Amniotic epithelial cell (primary cell): ENCODE measurements at places on chromosomes 2 and 18.

DNA sequence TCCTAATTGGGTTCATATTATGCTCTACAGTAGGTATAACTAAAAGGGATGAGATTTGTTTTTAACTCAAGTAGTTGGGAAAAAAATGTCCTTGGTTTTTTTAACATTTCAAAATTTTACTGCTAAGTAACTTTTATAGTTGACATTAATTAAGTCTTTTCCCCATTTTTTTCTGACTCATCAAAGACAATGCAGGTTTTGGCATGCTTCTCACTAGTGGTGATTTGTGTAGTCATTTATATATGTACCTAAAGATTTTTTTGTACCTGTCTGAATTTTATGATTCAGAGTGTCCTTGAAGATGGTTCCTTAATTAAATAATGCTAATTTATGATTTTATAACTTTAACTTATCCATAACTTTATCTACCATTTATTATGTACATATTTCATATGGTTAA is 882.3 kb upstream of the TMEFF2 start:
- no peak for DNase-seq

DNA sequence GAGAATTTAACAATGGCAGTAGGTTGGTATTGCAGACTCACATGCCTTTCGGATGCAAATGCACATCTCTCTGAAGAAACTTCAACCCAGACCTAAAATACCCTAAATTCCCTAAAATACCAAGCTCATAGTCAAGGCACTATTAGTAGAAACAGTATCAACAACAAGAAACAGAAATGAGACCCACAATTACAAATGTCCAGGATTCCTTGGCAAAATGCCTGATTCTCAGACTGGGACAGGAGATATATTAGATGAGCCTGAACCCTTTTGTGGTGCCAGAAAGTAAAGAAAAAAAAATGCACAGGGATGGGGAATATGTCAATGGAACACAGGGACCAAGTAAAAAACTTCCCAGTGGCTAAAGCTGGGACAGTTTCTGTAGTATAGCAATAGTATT is 77.2 kb downstream of the NAT8 start:
- no peak for DNase-seq

- DNase-seq: no peak
These were observed 7.1 kb downstream of the TMEM182 start for GRCh38 chr2:102768892-102769291.

- peak; percentile 95 for DNase-seq
These were observed 12.2 kb downstream of the TM4SF20 start for GRCh38 chr2:227366769-227367426.

GRCh38 chr2:112606547-112606946 is 22.1 kb downstream of the CHCHD5 start:
- DNase-seq: peak; percentile 35

DNA sequence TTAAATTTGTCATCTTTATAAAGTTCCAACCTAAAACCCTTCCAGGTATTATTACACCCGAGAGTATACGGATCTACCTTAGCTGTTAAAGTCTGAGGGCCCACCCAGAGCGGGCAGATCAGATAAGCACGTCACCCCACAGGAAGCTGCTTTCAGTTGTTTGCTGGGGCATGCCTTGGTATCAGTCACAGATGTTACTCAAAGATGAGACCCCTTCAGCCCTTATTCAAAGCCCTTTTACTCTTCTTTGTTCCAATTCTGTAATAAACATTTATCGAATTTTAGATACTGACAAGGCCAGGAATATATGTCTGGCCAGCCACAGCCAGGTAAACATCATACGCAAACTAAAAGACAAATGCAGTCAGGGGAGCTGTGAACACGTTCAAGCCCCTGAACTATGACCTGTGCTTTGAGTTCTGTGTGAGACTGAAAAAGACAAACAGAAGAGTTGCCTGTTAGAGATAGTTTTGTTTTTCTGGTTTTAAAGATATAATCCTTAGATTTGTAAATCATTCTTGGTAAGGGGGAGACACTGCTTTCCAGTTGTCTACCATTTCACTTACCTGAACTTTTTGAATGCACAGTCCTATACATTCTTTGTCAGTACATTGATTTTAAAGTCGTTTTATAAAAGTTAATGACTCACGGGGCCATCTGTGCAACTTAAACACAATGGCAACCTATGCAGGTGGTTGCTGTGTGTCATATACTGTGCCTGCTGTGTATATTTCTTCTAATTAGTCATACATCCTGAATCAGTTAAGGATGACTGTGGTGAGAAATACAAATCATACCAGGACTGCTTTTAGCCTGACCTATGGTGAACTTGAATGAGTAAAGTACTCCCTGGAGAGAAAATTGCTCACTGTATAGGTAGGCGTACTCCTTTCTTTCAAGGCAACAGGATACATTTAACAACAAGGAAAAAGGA is 100.5 kb upstream of the ITPRID2 start:
- DNase-seq: peak; percentile 95

- DNase-seq: no peak
These were observed 126.0 kb downstream of the MC4R start for GRCh38 chr18:60246606-60247005.

DNA sequence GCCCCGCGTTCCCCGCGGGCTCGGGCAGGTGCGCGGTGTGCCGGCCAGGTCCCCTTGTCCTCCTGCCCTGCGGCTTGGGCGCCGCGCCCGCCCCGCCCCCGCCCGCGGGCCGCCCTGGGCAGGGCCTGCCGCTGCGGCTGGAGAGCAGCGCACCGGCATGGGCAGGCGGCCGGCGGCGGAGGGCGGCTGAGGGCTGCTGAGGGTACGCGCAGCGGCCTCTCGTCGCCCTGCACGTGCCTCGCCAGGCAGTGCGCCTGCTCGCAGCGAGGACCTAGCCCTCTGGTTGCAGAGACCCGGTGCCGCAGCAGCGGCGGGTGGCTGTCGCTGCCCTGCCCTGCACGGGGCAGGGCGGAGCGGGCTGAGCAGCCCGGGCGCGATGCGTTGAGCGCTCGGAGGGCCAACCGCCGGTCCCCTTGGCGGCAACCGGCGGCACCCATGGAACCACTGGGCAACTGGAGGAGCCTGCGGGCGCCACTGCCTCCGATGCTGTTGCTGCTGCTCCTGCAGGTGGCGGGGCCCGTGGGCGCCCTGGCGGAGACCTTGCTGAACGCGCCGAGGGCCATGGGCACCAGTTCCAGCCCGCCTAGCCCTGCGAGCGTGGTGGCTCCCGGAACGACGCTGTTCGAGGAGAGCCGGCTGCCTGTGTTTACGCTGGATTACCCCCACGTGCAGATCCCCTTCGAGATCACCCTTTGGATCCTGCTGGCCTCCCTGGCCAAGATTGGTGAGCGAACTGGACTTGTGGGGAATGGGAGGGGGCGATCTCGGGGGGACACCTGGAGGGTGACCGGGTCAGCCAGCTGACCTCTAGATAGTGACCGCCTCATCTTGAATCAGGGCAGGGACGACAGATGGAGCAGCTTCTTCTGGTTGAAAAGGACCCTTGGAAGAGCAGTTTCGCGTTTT is at the start of gene SLC9A2:
SLC9A2 (plus strand) TSS at position 140 of the 906 bp plus-strand sequence; CDS start at position 436, 296 bp downstream.
- DNase-seq: no peak

- peak; percentile 2 for DNase-seq
These were observed 1.5 kb downstream of the MTA3 start for GRCh38 chr2:42569883-42570282.

- no peak for DNase-seq
These were observed 21.1 kb downstream of the RHOB start for GRCh38 chr2:20467789-20468548.

DNA sequence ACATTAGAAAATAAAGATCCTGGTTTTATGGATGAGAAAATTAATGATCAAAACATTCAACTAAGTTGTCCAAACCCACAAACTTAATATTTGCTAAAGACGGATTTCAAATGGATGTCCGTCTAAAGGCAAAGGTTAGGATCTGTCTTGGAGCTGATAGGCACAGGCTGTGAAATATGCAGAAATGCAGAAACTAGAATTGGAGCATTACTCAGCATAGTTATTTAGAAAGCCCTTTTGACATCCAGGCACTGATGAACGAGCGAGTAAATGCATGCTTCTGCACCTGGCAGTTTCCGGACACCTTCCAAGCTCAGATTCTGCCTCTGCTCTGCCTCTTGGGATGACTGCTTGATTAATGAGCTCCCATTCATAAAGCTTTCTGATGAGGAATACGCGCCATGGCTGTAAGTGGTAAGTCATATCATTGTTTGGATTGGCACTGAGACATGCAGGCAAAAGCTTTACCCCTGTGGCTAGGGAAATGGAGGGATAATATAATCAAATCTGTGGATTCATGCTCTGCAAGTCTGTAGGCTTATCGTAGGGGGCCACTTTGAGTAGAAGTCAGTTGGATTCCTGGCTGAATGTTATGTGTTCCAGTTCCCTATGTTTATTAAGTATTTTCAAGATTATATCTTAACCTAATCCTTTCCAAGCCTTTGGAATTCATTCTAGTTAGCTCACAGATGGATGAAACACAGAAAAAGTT is 2176.3 kb upstream of the CELF4 start:
- DNase-seq: peak; percentile 75

DNA sequence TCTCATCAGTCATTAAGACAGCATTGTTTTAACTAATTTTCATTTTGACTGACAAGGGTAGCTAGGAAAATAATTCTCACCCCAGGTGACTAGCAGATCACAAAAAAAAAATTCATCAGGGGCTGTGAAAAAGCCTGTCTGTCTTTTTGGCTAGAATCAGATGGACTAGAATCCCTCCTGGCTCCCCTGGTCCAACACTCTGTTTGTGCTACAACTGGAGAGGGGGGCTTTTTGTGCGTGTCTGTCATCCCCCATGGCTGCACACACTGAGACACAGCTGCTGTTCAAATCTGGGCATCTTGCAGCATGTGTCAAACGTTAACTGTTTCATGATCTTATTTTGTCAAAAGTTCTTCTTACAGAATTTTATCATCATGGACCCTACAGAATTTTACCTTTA is 51.2 kb downstream of the KIAA2012 start:
- no peak for DNase-seq

DNA sequence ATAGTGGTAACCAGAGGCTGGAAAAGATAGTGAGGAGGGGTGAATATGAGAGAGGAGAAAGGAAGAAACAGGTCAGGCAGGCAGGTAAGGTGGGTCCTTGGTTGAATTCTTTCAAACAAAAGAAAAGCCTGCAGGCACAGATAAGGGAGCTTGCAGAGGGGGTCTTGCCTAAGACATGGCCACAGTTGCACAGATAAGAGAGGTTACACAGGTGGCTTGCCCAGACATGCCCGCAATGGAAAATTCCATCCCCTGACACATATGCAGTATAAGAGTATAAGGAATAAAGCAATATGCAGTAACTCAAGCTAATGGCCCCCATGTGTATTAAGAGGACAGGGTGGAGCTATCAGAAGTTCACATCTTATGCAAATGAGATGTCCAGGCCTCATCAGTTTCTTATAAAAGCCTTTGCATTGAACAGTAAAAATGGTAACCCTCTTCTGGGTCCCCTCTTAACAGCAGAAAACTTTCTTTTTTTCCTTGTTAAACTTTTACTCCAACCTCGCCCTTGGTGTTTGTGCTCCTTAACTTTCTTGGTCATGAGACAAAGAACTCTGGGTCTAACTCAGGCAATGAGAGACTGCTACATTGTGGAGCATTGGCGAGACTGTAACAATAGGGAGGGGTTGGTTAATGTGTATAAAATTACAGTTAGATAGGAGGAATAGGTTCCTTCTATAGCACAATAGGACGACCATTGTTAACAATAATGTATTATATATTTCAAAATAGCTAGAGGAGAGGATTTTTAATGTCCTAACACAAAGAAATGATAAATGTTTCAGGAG is 764.6 kb downstream of the TSN start:
- no peak for DNase-seq

DNA sequence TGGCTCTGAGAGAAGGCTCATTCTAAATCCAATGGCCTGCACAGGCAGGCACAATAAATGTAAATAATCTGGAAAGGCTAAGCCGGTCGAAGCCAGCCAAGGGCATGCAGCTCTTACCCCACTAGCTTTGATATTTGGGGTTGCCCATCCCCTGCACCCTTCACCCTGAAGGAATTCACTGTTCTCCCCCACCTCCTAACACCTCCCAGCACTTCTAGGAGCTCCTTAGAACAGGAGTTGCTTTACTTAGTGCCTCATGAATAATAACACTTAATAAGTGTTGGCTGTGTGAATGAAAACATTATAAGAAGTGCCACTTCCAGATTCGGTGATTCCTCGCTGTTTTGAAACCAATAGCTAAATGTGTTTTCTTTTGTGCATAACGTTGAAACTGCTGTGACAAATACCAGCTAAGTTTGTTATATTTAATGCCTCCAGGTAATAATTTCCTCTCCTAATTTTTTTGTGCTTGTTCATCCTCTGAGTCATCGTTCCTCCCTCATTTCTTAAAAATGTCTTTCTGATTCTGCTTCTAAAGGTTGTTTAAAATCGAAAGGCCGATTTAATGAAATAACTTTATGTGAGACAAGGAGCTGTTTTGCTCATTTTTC is 458.8 kb downstream of the METTL4 start:
- no peak for DNase-seq

GRCh38 chr2:178229927-178230326 is 35.6 kb downstream of the OSBPL6 start:
- DNase-seq: no peak

DNA sequence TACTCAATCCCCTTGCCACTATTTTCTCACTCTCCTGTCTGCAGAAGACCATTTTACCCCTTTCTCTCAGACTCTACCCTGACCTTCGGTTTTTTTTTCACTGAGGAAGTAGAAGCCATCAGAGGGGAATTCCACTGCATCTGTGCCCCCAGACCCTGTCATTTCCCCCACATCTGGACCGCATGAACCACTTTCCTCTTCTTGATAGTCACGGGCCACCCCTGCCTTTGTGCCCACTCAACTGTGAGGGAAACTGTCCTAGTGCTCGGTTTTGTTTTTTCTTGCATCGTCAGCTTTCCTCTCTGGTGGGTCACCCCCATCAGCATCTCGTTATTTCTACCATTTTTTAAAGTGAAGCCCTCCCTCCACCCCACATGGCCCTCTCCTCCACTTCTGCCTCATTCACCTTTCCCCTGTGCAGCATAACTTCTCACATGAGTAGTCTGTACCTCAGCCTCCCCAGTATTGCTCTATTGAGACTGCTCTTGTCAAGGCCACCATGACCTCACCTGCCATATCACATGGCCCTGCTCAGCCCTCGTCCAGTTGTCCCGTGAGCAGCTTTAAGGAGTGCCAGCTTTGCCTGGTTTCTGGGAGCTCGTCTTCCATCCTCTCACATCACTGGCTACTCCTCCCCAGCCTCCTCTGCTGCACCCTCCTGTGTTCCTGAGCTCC is 32.4 kb downstream of the TMEM87B start:
- DNase-seq: no peak

GRCh38 chr18:79604205-79604912 is 75.2 kb upstream of the CTDP1 start:
- no peak for DNase-seq

DNA sequence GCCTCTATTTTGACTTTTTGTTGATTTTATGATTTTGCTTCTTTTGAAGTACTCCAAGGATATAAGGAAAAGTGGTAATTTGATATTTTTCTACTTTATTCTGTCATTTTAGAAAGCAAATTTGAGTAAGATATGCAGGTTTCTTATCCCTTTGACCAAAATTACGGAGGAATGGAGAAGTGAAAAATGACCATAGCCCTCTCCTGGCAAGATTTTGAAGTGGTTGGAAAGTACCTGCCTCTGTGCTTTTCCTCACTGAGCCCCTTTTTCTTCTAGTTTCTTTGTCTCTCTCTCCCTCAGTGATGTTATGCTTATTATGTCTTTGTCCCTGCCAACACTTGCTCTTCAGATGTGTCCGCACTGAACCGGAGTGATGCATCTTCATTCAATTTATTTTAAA is 898.1 kb downstream of the EPHA4 start:
- no peak for DNase-seq

- no peak for DNase-seq
These were observed 158.5 kb upstream of the PID1 start for GRCh38 chr2:229429589-229429988.
